ENCODE measurements at places on chromosomes 11 and 22.

GRCh38 chr11:95991545-95991944 is 67.6 kb upstream of the MTMR2 start:
- DNase-seq = no peak

- peak; percentile 30 for DNase-seq
These were observed at the start of gene WNT11 for GRCh38 chr11:76206327-76207081. Gene WNT11 (minus strand): TSS chr11:76206502. CDS start chr11:76206407, 95 bp downstream.

DNA sequence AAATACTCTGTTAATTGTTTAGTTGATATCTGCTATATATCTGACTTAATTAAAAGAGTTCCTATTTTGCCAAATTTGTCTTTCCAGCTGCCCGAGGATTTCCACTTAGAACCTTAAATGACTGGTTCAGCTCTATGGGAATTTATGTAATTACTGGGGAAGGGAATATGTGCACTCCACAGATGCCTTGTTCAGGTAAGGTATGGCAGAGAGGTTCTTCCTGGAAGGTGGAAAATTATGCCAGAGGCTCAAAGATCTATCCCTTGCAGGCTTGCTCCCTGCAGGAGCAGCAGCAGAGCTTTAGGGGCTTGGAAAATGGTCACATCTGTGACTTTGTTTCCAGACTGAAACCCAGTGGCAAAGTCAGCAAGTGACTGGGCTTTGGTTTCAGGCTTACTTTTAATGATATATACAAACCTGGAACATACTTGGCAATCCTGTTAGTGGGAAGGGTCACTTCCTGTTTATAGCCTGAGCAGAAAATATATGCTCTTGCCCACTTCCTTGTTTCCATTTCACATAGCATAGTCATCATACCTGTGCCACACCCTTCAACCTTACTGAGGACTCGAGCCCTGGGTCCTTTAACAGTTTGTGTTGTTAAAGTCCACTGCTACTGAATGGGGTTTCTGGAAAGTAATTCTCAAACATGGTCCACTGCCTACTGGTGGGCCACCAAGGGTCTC is 23.7 kb downstream of the WBP2NL start:
- DNase-seq = peak; percentile 10

- no peak for DNase-seq
These were observed 8.5 kb downstream of the NTM start for GRCh38 chr11:131378931-131379330.

GRCh38 chr11:11969380-11970215 is 38.8 kb downstream of the DKK3 start:
- no peak for DNase-seq

GRCh38 chr22:26213826-26214225 is 44.6 kb downstream of the SEZ6L start:
- no peak for DNase-seq

All from CD4-positive, alpha-beta T cell treated with Interleukin-12 subunit alpha and Interleukin-12 subunit beta, for 1 hour (primary cell).